ENCODE measurements at places on chromosomes 12 and 14. TPM values are rescaled to one million over a fixed set of nuclear protein-coding genes. Genes with fewer than 3 reads are reported as not detected.

GRCh38 chr14:64201921-64202545, 92.1 kb downstream of the ESR2 start:
- peak overlapping the region; percentile 87 for H3K27ac ChIP-seq
- no peaks in the 10 kb centered on the region for H3K27me3 ChIP-seq
- H3K36me3 ChIP-seq, result no peaks in the 10 kb centered on the region
- no peak for DNase-seq
- H3K4me1 ChIP-seq, result peaks cover 62% of the 10 kb centered on the region

DNA sequence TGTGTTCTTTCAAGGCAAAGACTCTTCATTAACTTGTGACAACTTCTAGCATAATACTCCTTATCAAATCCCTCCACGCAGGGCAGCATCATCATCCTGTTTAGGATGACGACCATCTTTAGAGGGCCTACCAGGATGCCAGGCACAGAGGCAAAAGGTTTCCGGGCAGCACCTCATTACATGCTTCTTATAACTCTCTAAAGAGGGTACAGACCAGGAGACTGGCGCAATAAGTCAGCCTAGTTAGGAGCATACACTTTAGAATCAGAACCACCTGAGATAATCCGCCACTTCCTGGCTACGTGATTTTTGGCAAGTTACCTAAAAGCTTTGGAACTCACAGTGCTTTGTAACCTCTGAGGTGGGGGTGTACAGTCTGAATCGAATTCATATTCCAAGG, 136.0 kb upstream of the NOS1 start:
- DNase-seq, result no peak
- H3K4me3 ChIP-seq, result no peak overlapping the region
- no peak overlapping the region for H3K27ac ChIP-seq
- no peaks in the 10 kb centered on the region for H3K36me3 ChIP-seq
- no peaks in the 10 kb centered on the region for H3K27me3 ChIP-seq

DNA sequence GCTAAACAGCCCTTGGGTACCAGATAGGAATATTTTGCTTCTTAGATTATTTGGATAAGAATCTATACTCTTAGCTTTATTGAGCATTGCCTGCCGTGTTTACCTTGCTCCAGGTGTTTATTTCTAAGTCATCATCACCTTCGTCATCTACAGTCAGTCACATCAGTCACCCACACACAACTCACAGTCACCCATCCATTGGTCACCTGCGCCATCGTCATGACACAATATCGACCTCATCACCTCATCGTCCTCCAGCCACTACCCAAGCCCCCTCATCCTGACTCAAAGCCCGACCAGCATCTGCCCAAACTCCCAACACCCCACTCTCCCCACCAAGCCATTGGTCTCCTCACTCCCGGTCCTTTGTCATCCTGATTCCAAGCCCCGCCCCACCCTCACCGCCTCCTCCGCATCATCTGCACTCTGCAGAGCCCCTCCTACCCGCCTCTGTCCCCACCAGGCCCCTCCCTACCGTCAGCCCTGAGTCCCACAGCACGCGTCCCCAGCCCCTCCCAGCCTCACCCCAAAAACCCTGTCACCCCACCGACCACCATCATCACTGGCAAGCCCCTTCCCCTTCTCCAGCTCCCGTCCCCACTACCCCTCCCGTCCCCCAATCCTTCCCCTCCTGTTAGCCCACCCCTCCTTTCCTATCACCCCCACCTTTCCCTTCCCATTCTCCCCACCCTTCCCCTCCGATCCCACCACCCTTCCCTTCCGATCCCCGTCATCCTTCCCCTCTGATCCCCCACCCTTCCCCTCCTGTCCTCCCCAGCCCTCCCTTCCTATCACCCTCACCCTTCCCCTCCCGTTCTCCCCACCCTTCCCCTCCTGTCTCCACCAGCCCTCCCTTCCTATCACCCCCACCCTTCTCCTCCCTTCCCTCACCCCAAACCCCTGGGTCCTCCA, 9.8 kb downstream of the DLK1 start:
- no peaks in the 10 kb centered on the region for H3K36me3 ChIP-seq
- no peak for DNase-seq
- no peak overlapping the region for H3K4me3 ChIP-seq
- H3K27ac ChIP-seq, result no peak overlapping the region

Gene RPL10L
- total RNA-seq, result not detected

DNA sequence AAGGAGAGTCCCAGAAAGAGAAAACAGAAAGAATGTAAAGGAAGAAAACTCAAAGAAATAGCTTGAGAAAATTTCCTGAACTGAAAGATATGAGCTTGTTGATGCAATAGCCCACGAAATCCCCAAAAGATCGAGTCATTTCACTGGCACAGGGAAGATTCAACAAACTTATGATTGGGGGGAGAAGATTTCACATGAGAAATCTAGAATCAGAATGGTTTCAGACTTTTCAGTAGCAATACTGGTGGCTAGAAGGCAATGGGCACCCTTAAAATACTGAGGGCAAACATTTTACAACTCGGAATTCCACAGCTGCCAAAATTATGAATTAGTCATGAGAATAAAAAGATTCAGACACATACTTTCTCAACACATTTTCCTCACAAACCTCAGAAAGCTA, 8.9 kb upstream of the KRT7 start:
- DNase-seq, result no peak
- H3K4me3 ChIP-seq, result no peak overlapping the region
- H3K27ac ChIP-seq, result no peak overlapping the region

DNA sequence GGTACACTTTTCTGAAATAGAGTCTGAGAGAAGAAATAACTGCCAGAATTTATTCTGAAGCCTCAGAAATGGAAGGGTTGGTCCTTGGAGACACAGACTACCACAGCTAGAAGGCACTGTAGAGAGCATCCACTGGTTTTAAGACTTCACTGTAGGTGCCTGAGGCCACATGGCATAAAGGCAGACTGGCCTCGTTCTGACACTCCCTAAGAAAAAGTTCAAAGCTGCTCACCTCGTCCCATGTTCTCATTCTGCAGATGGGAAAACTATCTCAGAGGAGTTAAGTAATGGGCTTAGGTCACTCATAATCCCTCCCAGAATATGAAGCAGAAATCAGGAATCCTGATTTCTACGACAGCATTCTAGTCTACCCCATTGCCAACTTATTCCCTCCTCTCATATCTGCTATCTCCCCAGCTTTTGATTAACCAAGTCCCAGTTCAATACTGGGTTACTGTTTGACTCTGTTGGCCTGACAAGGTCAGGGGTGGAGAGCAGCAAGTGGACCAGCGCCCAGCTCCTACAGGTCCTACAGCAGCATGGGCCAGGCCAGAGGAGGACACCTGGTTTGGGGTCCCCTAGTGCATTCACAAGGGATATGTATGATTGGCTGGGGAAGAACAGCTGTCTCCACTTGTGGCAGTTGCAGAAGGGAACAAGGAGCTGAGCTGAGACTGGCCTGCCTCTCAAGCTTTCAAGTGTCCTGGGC, 3.7 kb downstream of the ITGA5 start:
- peaks cover 100% of the 10 kb centered on the region for H3K4me1 ChIP-seq
- no peak for DNase-seq
- peak overlapping the region; percentile 89 for H3K27ac ChIP-seq
- peak overlapping the region; percentile 76 for H3K4me3 ChIP-seq
- no peaks in the 10 kb centered on the region for H3K27me3 ChIP-seq

GRCh38 chr14:95127531-95127911, 29.8 kb downstream of the DICER1 start:
- H3K4me3 ChIP-seq, result no peak overlapping the region
- H3K36me3 ChIP-seq, result peaks cover 61% of the 10 kb centered on the region
- peaks cover 24% of the 10 kb centered on the region for H3K4me1 ChIP-seq
- no peak overlapping the region for H3K27ac ChIP-seq
- no peaks in the 10 kb centered on the region for H3K27me3 ChIP-seq

DNA sequence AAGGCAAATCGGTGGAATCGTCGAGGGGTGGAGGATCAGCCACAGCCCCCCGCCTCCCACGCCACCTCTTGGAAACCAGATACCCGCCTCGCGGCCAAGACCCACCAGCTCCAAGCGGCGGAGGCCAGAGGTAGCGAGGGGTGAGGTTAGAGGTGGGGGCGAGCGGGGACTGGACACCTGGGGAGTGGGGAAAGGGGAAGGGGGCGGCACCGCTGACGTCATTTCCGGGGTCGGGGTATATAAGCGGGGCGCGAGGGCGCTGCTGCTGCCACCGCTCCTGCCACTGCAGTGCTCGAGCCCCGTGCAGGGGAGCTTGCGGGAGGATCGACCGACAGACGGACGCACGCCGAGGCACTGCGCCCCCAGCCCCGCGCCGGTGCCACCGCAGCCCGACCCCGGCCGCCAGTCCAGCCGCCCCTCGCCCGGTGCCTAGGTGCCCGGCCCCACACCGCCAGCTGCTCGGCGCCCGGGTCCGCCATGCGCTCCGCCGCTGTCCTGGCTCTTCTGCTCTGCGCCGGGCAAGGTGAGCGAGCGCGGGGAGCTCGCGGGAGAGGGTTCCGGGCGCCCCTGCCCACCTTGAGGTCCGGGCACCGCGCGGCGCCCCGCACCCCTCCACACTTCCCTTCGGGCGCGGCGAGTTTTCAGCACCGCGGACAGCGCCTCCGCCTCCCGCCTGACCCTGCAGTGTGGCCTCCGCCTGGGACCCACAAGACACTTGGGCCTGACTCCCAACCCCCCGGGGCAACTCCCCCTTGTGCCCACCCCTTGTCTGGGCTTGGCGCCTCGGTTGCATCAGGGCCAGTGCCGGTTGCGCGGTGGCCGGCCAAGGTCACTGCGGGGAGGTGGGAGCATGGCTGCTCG, at the start of gene CHGA:
Gene CHGA, plus strand, starts transcription at position 268 of the 861 bp plus-strand sequence. Its CDS starts 210 bp downstream, at position 478.
- H3K4me1 ChIP-seq, result peaks cover 7% of the 10 kb centered on the region
- H3K27me3 ChIP-seq, result peaks cover 78% of the 10 kb centered on the region
- H3K4me3 ChIP-seq, result peak within 1 kb of the TSS; percentile 23
- peak; percentile 55 for DNase-seq
- no peaks in the 10 kb centered on the region for H3K36me3 ChIP-seq

DNA sequence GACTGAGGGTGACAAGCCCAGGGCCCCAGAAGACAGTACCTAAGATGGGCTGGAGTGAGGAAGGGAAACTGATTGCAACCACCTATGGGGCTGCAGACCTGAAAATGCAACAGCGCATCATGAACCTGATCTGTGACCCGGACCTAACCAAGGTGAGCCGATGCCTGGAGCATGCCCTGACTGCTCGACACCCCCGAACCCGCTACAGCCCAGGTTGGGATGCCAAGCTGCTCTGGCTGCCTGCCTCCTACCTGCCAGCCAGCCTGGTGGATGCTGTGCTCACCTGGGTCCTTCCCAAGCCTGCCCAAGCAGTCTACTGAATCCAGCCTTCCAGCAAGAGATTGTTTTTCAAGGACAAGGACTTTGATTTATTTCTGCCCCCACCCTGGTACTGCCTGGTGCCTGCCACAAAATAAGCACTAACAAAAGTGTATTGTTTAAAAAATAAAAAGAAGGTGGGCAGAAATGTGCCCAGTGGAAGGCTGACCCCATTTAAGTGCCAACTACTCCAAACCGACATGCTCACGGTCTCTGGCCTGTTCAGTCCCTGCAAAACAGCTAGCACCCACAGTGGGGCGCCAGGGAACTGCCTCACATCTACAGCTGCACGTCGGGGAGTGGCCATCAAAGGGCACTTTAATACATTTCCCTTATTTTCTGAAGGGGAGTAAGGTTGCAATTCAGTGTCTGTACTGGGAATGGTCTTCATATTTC, 4.2 kb downstream of the RDH5 start:
- peak; percentile 74 for DNase-seq
- no peak overlapping the region for H3K4me3 ChIP-seq
- H3K27me3 ChIP-seq, result no peaks in the 10 kb centered on the region
- H3K36me3 ChIP-seq, result peaks cover 45% of the 10 kb centered on the region
- H3K27ac ChIP-seq, result peak overlapping the region; percentile 98
- H3K4me1 ChIP-seq, result peaks cover 85% of the 10 kb centered on the region

Measured in left ventricle myocardium inferior (tissue), 1 donor.